WTC11 (cell line): ENCODE measurements at places on chromosomes 1 and 21. TPM values are rescaled to one million over a fixed set of nuclear protein-coding genes. Genes with fewer than 3 reads are reported as not detected.

Gene FCRL4
- not detected in 3 replicates for total RNA-seq

Gene CD247
- 1.0 to 1.8 TPM (median 1.8 TPM) in 3 replicates for total RNA-seq

Gene GNAI3
- total RNA-seq = 7.1 to 7.2 TPM (median 7.1 TPM) in 3 replicates

Gene RPL22
- total RNA-seq = 441 to 512 TPM (median 491 TPM) in 3 replicates

Gene KCNJ15
- total RNA-seq = 0.14 to 0.57 TPM in 2 of 3 replicates, not detected in the other

Gene LCE6A
- not detected in 3 replicates for total RNA-seq

Gene HSD3B1
- total RNA-seq = not detected in 3 replicates

Gene OVAAL
- not detected in 3 replicates for total RNA-seq

Gene VAMP3
- total RNA-seq = 34.7 to 50.2 TPM (median 40.2 TPM) in 3 replicates

Gene SLC30A10
- total RNA-seq = 0.26 to 0.41 TPM (median 0.30 TPM) in 3 replicates

Gene MROH9
- not detected in 3 replicates for total RNA-seq

Gene RUSC1
- 51.4 to 68.8 TPM (median 55.3 TPM) in 3 replicates for total RNA-seq

Gene DIPK1A
- 4.4 to 4.8 TPM (median 4.7 TPM) in 3 replicates for total RNA-seq

Gene KLHL12
- total RNA-seq = 29.6 to 35.5 TPM (median 34.6 TPM) in 3 replicates

Gene FAM76A
- 12.5 to 14.5 TPM (median 12.8 TPM) in 3 replicates for total RNA-seq

Gene ZNF697
- total RNA-seq = 13.9 to 18.0 TPM (median 14.2 TPM) in 3 replicates

Gene CTNNBIP1
- total RNA-seq = 51.8 to 58.2 TPM (median 53.0 TPM) in 3 replicates

Gene SMIM1
- total RNA-seq = 10.2 to 11.1 TPM (median 10.3 TPM) in 3 replicates

Gene DNASE2B
- 0.15 to 0.23 TPM in 2 of 3 replicates, not detected in the other for total RNA-seq
